Hindlimb muscle (tissue), 1 donor: ENCODE measurements at places on chromosomes 1 and 21.

DNA sequence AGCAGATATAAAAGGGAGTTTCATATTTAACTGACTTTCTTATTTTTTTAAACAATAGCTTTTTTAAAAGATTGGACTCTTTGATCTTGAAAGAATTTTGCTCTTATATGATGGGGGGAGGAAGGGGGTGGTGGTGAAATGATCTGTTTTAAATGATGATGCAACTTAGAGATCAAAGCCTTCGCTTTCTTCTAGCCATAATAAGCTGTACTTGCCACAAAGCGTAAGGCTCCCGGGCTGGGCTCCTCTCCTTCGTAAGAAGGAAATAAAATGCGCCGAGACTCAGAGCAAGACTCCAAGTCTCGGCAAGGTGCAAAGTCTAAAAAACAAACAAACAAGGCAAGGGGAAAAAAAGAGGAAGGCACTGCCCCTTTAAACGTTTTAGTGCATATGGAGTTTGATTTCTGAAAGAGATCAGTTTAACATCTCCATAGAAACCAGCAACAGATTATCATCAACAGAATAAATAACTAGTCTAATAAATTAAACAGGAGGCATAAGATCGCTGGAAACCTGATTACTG, 3.3 kb downstream of the CASZ1 start:
- no peak for DNase-seq

GRCh38 chr21:38570596-38570995, 72.3 kb upstream of the ERG start:
- no peak for DNase-seq

DNA sequence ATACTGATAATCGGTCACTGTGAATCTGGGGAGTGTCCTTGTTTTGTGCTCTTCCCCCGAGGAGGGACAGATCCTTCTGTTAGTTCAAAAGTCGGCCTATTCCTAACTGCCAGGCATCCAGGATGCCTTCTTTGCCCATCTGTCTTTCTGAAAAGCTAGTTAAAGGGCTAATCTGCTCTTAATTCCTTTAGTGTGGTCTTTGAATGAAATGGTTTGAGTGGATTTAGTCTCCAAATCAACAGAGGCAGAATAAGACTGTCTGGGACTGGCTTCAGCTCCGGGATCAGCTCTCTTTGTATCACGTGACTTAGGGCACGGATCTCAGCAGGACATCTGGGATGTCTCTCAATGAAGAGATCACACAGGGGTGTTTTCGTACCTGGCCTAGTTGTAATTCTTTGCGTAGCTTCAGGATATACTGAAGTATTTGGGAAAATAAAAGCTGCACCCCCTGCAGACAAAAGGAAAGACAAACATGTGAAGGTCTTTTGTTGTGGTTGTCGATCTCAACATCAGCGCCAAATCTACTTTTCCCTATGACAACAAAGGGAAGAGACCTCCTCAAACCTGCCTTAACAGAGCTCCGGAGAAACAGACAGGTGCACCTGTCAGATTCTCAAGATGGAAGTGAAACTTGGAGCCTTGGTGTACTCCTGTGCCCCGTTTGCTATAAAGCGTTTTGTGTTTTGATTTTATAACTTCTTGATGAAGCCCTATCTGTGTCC, 97.9 kb downstream of the ERG start:
- DNase-seq: no peak

DNA sequence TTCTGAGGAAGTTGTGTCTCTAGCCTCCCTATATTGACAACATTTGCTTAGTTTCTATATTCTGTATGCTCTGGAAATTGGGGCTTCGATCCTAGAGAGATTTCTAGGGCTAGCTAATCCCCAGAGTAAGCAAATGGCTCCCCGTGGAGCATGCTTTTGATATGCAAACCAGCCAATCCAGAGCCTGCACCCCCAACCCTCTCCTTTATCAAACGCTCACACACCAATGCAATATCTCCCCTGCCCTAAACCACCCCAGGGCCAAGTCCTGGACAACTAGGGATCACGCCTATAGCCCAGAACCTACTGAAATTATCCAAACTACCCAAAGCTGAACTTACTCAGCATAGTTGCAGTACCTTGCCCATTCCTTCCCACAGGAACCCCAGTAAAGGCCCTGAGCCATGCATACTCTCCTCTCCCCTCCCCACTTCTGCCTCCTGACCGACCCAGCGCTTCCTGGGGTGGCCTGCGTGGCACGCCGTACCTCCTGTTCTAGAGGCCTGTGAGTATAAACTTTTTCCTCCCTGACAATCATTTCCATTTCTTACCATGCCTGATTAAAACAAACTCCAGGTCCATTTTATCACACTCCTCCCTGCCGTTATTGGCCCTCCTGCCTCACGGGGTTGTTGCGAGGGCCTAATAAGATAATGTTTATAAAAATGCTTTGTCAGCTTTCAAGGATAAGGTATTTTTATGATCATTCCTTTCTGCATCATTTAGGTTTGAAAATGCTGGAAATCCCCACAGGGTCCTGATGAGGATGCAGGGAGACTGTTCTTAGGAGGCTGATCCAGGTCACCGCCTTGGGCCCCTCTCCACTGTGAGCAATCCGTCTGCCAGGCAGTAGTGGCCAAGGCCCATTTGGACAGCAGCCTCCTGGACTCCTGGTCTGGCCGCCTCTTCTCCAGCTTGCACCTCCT, 102.7 kb downstream of the TENT5C start:
- peak; percentile 48 for DNase-seq

DNA sequence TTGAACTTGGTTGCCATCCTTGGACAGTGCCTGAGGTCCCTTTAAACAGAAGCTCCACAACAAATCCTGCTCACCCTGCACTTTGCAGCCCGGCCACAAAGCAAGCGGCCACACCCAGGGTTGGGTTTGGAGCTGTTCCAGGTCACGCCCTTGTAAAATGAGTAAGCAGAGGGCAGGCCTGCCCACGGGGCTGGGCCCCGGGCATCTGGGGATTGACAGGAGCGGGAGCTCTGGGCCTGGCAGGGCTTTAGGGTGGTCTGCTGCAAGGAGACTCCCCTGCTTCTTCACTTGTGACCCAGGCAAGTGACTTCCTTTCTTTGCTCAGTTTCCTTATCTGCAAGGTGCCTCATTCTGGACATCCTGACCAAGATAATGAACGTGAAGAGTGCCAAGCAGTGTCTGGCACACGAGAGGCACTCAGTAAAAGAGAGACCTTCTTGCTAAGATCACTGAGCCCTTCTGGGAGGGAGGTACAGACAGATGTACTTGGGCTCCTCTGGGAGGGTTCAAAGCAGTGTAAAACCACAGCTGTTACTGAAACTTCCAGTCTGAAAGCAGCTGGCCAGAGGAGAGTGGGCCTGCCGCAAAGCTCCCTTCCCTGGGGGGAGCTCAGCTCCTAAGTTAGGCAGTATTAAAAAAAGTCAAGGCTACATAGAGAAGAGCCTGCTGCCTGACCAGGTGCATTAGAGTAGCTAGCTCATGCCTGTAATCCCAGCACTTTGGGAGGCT, 2.6 kb downstream of the E2F2 start:
- peak; percentile 74 for DNase-seq

DNA sequence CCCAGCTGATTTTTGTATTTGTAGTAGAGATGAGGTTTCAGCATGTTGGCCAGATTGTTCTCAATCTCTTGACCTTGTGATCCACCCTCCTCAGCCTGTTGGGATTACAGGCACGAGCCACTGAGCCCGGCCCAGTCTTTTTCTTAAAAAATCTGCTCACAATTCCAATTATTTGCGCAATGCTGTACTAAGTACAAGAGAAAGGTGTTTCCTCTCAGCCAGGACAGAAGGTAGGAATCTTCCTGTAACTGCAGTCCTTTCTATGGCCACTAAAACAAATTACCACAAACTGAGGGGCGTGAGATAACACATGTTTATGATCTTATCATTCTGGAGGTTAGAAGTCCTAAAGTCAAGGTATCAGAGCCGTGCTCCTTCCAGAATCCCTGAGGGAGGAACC, 6.9 kb upstream of the CBR3 start:
- no peak for DNase-seq

GRCh38 chr21:18170221-18170620, 74.4 kb upstream of the CHODL start:
- DNase-seq: no peak

GRCh38 chr1:34746101-34746500, 8.7 kb upstream of the GJB5 start:
- no peak for DNase-seq

GRCh38 chr21:35011681-35012080, 37.4 kb downstream of the RUNX1 start:
- DNase-seq: no peak

- no peak for DNase-seq
Observed at GRCh38 chr1:54464477-54465146, 58.4 kb upstream of the SSBP3 start.

GRCh38 chr1:192053531-192053971, 104.7 kb upstream of the RGS18 start:
- peak; percentile 65 for DNase-seq

- DNase-seq: peak; percentile 11
Observed at GRCh38 chr1:101506541-101507164, 269.8 kb downstream of the S1PR1 start.

DNA sequence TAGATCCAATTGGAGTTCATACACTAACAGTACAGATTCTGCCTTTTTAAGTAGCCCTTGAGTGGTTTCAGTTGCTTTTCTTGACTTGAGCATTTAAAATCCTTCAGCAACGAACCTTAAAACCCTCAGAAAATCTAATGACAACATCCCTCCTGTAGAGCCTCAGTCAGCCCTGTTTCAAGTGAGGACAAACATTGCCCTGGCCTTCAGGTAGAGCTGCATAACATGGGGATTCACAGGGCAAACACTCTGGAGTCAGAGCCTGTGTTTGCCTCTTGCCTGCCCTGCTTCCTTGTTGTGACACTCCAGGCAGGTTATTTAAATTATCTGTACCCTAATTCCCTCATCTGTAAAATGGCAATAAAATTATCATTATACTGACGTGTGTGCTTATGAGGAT, 96.1 kb upstream of the KCNA3 start:
- DNase-seq: no peak

DNA sequence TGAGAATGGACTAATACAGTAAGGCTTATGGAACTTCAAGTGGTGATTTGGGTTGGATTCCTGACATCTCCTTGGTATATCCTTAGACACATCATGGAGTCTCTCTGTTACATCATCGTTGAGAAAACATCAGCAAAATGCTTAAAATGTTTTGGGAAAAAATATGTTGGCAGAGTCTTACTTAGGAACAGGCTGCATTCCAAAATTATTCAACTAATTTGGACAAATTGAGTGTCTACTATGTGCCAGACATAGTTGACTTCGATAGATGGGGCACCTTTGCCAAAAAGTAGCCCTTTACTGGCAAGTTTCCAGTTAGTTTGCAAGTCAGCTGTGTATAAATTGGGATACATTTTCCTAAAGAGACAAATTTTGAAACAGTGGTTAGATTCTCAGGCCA, 253.4 kb upstream of the ST6GALNAC5 start:
- no peak for DNase-seq

DNA sequence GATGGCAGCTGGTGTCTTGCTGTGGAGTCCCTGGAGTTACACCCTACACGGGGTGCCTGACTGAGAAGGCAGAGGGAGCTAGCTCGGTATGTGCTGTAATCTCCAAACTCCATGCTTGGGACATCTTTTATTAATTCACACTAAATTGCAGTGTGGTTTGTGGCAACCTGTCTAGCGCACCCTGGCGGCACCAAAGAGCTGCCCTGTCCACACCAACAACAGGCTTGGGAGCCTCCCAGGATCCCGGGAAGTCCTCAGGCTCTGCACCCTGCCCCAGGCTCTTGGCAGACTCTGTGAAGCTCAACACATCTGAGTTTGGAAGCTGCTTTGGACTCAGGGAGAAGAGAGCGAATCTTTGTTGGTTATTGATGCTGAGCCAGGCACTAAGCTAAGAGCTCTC, 138.9 kb downstream of the IGSF21 start:
- DNase-seq: no peak

DNA sequence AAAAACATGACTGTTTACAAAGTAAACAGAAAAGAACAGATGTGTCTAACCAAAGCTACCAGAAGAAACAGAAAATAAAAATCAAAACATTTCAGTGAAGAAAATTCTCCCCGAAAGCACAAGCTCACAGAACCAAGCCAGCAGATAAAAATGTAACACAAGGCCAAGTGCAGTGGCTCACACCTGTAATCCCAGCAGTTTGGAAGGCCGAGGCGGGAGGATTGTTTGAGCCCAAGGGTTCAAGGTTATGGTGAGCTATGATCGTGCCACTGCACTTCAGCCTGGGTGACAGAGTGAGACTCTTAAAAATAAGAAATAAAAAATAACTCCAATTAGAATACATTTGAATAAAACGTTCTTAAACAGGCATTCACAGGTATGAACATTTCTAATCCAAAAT, 19.1 kb upstream of the DDOST start:
- no peak for DNase-seq

- peak; percentile 55 for DNase-seq
Observed at GRCh38 chr1:99645699-99646531, at the start of gene PALMD. TSS of gene PALMD (plus strand) at chr1:99646113. CDS start at chr1:99646318, 205 bp downstream.

DNA sequence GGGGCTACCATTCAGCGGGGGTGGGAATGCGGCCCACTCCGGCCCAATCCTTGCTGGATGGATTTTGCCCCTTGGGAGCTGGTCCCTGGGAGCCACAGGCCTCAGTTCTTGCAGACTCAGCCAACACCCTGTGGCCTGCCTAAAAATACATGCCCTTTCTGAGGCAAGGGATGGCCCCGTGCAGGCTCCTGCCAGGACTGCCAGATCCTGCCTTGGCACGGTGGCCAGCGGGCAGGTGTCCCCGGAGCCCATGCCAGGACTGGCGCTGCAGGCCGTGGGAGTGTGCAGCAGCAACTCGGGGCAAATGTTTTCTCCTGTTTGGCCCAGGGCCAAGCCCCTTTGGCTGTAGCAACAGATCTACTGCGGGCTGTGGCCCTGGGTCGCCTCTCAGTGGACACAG, 1.6 kb upstream of the PANK4 start:
- no peak for DNase-seq

GRCh38 chr1:21308330-21308729, 18.1 kb upstream of the ECE1 start:
- DNase-seq: no peak

DNA sequence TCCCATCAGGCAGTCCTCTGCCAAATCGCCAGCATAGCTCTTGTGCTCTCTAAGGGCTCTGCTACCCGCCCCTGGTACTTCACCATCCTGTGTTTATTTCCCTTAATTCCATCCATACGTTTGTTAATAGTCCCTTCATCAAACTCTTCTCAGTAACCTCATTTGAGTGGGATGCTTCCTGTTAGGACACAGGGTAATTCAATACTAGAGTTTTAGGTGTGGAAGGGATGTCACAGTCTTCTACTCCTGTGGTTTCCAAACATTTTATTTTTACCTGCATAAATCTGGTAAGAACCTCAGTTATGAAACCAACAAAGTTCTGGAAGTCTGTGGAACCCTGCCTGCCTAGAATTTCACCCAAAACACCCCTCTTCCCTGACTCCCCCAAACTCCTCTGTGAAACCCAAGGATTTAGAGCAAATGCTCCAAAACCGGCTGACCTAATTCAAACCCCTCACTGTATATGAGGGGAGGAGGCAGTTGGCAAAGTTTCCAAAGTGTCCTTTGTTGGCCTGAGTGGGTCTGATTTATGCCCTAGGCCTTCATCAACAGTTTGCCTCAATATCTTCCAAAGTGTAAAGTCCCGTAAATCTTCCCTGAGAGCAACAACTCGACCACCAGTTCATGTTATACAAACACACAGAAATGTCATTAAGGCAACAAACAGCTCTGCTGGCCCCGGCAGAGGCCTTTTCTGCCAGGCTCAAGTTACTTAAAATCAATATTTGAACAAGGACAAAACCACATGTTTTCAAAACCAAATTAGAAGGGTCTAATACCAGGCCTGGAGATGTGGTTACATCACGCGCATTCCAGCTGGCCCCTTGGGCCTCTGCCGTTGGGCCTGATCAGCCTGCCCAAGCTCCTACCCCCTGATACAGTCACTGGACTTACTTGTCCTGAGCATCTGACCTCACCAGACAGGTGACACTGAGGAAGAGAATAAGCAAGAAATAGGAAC, 82.4 kb upstream of the FGGY start:
- no peak for DNase-seq
